ENCODE measurements at places on chromosomes 11 and 22.

DNA sequence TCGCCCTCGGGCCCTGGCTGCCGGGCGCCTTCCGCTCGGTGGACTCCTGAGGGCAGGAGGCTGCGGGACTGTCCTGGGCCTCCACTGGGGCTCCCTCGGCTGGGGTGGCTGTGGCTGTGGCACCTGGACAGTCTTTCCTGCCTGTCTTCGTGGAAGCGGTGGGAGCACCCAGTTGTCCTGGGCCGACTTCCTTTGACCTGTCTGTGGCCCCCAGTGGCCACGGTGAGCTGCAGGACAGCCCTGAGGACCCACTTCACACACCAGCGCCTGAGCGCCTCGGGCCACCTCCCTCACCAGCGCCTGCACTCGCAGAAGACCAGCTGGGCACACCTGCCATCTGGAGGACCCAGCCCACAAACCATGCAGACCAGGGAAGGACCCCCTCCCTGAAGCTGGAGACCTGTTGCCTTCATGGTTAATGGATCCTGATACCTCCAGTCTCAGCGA lies 1.8 kb upstream of the EPS8L2 start:
- DNase-seq, result no peak

- DNase-seq, result no peak
These were observed 7.4 kb downstream of the LRRC75B start for GRCh38 chr22:24585461-24585860.

GRCh38 chr11:102447193-102447592 lies 5.4 kb downstream of the TMEM123 start:
- DNase-seq, result no peak

GRCh38 chr11:12677131-12677530 lies 2.9 kb downstream of the TEAD1 start:
- DNase-seq, result no peak

DNA sequence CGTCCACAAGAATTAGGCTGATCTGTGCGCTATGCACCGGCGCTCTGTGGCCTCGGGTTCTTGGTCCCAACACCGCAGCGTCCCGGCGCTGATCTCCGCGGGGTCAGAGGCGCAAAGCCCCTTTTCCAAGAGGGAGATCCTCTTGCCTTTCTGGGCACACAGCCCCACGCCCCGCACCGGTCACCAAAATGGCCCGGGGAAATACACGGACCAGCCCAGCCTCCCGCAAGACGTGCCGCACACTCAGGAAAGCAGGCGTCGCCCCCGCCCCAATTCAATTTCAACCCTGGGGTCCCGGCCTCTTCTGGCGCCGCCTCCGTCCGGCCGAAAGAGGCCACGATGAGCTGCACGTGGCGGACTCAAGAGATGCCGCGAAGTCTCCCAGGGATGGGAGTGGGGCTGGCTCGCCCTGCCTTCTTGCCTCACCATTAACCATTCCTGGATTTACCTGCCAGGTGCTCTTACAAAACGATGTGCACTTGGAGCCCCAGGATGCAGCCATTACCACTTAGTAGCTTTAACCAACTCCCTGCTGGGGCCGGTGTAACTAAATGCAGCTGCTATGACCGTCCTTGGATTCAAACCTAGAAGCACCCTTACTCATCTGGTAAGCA lies 10.5 kb downstream of the PIWIL3 start:
- DNase-seq, result no peak

DNA sequence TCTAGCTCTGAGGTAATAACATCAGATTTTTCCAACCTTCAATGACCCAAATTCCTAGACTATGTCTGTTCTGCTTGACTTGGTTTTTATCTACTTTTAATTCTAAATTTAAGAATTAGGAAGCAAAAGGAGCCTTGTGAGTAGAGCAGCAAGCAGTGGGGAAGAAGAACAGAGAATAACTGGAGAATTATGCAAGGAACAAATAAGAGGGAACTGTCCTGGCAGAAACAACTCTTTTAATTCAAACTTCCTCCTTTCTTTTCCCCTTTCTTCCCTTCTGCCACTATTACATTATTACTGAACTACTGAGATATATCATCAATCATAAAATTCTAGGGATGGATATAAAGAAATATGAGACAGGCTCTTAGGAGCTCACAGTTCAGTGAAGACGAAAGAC lies 276.1 kb downstream of the SBF2 start:
- no peak for DNase-seq

DNA sequence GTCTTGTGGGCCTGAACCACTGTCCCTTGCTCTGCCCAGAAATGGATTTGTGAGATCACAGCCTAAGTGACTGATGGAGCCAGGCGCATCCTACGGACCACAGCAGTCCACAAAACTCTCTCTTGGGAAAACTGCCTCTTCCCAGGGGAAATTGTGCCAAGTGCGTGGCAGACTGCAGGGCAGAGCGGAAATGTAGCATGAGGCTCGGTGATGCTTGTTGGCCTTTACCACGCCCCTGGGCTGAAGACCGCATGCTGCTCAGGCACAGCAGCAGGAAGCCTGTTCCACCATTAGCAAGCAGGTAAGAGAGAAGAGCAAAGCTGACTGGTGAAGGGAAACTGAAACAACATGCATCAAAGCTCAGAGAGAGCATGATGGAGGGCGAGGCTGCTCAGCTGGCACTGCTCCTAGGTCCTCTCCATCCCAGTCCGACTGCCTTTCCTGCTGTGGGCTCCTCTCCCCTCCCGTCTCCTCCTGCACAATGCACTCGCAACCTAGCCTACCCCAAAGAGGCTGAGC lies 26.5 kb upstream of the SCARF2 start:
- no peak for DNase-seq

- DNase-seq, result peak; percentile 70
These were observed at the start of gene BATF2 for GRCh38 chr11:64996710-64997380. BATF2 (minus strand) TSS chr11:64996971; CDS start chr11:64996914, 57 bp downstream.

GRCh38 chr11:64523456-64524157 lies 67.4 kb upstream of the SLC22A12 start:
- DNase-seq, result no peak

- no peak for DNase-seq
These were observed 32.7 kb downstream of the FAM83F start for GRCh38 chr22:40027191-40028097.

DNA sequence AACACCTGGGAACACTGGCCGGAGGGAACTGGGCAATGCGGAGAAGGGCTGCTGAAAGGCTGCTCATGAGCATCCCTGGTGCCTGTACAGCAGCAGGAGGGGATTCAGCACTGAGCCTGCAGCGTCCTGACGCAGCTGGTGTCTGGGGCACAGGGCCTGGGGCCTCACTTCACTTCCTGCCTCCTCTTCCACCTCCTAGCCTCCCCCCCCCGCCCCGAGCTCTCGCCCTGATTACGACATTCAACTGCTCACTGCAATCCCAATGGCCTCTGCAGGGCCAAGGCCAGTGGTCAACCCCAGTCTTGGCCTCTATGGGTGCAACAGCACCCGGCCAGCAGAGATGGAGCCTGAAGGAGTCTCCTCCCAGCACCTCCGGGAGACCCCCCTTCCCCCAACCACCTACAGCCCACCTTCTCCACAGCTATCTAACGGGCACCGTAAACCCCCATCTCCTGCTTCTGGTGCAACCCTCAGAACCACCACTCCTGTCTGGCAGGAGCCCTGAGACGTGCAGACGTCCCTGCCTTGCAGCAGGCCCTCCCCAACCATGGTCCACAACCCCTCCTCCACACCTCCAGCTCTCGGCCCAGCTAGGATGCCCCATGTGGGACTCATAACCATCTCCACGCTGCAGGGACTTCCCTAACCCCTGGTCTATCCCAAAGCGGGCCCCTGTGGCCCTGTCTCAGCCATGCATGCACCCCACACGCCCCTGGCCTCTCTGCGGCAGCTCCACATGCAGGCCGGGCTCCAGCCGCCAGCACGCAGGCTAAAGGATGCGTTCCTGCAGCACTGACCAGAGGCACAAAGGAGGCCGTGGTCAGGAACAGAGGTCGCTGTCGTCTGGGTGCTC lies 38.2 kb downstream of the BRD1 start:
- DNase-seq, result no peak

DNA sequence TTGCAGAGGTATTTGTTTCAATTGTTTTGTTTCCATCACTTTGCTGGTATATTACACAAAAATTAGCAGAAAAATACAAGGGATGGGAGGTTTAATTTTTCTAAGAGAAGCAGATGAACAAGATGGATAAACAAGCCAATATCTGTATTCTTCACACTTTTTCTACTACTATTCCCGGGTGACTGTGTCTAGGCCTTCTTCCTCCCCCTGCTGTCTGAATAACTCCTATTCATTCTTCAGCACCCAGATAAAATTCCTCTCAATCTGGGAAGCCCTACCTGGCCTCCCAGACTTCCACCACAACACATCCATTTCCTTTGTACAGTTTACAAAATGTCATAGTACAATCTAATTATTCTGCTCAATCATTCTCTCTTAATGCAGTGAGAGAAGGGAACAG lies 666.6 kb upstream of the TENM4 start:
- DNase-seq, result no peak

DNA sequence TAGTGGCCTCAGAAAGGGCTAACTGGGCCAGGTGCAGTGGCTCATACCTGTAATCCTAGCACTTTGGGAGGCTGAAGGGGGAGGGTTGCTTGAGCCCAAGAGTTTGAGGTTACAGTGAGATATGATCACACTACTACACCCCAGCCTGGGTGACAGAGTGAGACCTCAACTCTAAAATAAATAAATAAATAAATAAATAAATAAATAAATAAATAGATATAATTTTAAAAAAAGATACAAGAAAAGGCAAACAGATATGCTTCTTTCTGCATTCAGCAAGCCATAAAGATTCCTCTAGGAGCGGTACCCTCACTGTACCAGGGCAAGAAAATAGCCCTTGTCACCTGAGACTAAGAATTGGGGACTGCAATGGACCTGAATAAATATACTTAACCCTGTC lies 1.3 kb upstream of the RSPH14 start:
- no peak for DNase-seq

DNA sequence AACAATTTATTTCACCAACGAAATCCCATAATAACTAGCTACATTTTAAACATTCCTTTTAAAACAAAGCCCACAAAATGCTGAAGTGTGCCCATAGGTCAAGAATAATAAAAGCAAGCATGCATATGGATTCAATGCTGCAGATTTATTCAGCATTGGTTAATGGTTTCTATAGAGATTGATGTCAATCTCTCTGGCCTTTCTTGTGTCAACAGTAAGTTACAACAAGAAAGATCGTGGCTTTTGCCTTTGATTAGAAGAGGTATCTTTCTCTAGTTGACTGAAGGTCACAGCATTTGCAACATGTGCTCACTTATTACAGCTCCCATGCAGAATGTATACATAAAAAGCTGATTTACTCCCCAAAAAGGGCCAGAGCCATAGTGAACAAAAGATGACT lies 1.4 kb upstream of the SOX6 start:
- no peak for DNase-seq

DNA sequence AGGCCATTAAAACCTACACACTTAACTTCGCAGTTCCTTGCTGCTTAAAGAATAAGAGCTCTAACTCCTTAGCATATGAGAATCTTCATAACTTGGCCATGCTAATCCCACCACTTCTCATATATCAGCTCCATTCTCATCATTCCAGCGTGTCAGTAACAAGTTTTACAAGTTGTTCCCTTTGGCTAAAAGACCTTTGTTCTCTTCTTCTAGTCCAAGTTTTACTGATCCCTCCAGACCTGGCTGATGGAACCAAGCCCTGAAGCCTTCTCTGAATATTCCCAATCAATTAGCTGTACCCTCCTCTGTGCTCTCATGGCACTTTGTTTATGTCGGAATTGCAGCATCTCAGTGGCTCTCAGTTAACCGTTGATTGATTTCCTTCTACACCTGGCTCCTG lies 35.8 kb downstream of the GAB2 start:
- DNase-seq, result no peak

DNA sequence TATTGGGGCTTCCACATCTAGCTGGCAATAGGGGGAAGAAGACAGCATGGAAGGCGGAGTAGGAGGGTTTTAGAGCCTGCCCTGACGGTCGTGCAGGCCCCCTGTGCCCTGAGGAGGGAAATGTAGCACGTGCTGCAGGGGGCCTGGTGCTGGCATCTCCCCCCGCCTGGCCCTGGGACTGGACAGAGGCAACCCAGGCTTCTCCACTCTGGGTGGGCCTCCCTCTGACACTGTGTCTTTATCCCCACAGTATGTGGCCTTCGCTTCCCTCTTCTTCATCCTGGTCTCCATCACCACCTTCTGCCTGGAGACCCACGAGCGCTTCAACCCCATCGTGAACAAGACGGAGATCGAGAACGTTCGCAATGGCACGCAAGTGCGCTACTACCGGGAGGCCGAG lies 36.8 kb downstream of the KCNC1 start:
- no peak for DNase-seq

DNA sequence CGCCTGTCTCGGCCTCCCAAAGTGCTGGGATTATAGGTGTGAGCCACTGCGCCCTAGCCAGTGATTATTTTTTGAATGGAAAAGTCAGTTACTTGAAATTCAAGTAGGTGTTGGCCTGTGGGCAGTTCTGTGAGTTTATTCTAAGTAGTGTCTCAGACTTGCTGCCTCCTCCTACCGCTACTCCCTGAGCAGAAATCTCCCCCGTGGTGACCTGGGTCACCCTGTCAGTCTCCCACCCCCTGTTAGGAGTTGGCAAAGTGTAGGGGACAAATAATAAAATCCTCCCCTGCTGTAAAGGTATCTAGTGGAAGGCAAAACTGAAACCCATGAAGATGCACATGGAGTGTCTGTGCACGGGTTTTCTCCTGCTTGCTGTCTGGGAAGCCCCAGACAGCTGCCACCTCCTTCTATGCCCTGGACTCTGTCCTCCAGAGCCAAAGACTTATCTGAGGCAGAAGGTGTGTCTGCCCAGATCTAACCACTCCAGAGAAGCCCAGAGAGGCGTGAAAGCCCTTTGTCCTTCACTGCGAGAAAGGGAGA lies 26.3 kb downstream of the SNAP29 start:
- DNase-seq, result no peak

DNA sequence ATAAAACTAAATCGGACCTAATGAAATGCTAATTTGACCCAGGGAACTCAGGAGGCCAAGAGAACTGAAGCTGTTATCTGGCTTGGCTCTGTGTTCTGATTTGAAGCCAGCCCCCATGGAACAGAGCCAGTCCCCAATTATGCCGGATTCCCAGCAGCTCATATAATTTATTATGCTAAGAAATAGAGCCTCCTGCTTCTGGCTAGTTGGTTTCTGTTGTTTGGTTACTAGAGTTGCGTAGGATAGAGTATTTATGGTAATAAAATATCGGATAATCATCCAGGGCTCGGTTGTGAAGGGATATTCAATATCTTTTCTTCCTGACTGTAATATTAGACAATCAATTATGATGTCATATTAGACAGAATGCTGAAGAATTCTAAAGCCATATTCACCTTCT lies 120.4 kb upstream of the TTC12 start:
- DNase-seq, result peak; percentile 35

DNA sequence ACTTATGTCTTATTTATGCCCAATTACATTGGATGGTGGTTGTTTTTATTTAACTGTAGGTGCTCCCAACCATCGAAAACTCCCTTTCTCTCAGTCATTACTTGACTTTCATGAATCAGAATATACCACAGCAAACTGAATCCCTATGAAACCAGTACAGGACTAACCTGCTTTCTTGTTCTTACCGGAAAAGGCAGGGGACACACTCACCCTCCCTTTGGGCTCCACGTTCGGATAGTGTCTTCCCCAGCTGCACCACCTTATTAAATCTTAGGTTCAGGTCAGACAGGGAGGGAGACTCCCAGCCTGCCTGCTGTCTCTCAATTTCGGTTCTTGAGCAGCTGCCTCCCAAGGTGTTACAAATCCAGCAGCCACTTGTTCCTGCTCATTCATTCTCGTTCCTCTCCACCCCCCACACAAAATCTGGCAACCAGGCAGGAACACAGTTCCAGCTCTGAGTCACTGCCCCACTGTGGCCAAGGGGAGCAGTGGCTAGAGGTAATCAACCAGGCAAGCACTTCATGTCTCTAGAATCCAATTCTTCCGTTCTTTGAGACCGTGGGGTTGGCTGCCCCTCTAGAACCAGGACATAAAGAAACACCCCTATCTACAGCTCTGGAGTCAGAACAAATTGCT lies 133.0 kb downstream of the PLEKHA7 start:
- DNase-seq, result peak; percentile 70

Measured in heart right ventricle (tissue), 16 donors.